ENCODE measurements at places on chromosomes 2 and 18.

DNA sequence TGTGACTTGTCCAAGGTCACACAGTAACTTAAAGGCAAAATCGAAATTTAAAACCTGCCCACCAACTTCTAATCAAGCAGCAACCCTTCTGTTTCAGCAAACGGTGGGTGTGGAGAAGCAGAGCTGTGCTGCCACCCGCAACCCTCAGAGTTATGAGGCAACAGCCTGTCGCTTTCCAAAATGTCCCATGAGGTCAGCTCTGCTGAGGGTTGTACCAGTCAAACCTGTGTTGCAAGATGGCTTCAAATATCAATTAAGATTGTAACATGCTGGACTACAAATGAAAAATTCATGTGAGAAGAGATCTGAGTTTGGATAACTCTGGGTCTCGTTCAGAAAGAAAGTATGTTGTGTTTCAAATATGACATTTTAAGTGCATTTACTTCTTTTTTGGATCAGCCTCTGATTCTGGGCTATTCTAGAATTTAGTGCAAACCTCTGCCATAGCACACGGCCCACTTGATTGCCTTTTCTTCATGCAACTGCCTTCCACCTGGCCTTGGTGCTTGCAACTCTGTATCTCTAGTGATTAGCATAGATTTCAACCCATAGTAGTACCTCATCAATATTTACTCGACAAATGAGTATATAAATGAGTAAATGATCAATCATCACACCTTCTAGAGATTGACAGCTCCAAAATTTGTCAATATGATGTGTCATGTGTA is 69.3 kb downstream of the TIMM21 start:
- no peak for DNase-seq

DNA sequence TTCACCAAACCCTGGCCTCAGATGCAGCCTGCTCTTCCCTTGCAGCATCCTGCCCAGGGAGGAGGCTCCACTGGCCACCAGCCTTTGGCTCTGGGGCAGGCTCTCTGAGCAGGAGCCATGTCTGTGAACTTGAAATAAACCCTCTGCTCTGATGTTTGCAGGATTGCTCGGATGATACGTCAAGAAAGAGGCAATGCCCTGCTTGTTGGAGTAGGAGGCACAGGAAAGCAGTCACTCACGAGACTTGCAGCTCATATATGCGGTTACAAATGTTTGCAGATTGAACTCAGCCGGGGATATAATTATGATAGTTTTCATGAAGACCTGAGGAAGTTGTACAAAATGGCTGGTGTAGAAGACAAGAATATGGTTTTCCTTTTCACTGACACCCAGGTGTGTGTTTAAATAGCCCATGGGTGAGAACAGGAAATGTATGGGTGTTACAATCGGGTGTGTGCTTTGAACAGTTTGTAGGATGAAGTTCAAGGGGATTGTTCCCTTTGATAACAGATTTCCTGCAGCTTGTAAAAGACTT is 177.9 kb downstream of the DNAH6 start:
- DNase-seq = no peak

GRCh38 chr2:122519366-122519765 is 763.9 kb downstream of the TSN start:
- DNase-seq = peak; percentile 37

DNA sequence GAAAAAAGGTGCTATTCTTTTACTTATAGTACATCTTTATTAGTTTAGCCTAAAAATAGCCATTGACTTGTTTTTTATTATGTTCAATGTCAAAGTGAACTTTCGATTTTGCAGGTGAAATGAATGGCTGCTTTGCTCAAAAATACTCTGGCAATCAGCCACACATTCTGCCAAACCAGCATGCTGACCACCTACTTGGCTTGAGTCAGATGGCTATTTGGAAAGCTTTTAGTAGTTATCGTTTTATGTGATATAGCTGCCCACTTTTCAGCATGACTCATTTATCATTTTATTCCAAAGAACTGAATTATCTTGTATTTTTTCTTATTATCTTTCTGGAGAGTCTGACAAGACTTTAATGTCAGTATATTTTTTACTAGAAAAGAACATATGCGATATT is 1615.8 kb upstream of the TMEFF2 start:
- DNase-seq = no peak

DNA sequence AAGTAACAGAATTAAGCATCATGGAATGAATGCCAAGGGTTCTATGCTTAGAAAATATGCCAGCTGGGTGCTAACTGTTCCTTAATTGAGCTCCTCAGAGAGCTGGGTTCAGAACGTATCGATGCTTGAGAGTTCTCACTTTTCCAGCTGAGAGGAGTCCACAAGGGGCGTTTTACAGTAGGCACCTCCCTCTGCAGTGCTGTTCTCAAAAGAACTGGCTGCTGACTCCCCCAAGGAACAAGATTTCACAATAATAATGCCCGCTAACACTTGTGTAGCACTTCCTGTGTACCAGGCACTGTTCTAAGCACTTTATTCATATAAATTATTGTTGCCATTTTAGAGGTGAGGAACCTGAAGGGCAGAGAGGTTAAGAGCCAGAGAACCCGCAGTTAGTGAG is 18.1 kb upstream of the TMEM237 start:
- no peak for DNase-seq

Data from OCI-M1 (cell line).